ENCODE measurements at places on chromosomes 7 and 10.

- no peak for DNase-seq
Measured at GRCh38 chr10:20059084-20059835, 243.0 kb downstream of the PLXDC2 start.

DNA sequence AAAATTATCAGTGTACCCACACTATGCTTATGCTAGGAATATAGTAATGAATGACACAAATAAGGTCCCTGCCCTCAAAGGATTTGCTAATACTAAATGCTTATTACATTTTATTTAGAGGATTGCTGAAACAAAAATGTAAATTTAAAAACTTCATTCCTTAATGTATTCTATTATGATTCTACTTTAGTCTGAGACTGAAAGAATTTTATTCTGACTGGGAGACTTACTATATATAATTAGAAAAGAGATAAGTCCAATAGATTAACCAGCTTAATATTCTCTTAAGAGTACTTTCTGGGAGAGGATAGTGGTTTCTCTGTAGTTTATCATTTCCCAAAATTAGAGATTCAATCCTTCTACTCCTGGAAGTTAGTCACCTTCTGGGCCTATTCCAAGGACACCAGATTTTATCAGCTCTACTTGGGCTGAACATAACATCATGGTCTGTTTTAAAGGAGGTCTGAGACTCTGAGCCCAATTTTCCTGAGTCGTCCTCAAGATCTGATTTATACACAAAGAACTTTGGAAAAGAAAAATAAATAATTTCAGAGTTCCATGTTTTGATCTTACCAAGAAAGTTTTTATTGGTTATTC, 41.1 kb downstream of the ASZ1 start:
- no peak for DNase-seq

DNA sequence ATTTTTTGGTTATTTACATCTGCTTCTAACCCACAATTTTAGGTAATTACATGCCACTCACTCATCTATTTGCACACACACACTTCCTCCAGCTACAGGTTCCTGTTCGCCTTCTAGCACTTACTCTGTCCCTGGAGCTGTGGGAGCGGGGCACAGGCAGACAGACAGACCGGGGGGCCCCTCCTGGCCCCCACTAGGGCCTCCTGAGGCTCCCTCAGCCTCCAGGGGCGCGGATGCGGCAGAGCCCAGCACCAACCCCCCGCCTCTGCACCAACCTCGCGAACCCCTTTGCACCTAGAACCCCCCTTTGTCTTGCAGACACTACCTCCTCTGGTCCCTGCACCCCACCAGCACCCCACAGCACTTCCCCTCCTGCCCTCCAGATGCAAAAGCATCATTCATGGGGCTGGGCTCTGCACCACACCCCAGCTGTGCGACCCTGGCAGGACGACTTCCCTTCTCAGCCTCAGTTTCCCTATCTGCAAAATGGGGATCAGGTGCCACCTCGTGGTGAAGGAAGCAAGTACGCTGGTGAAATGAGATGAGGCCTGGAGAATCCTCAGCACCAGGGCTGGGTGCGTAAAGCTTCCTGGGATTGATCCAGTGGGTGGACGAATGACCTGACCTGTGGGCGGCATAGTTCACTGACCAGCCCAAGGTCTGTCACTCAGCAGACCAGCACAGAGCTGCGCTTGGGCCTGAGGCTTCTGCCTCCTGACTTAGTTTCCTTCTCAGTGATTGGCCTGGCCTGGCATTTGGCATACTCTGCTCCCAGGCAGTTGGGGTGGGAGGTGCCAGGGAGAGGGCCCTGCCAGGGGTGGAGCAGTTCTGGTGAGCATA, 37.9 kb downstream of the ELFN1 start:
- peak; percentile 86 for DNase-seq

- no peak for DNase-seq
Measured at GRCh38 chr10:133129859-133130495, 30.0 kb upstream of the KNDC1 start.

GRCh38 chr10:30645340-30645827, 15.8 kb upstream of the LYZL2 start:
- DNase-seq = no peak

GRCh38 chr10:80197972-80198916, 7.1 kb downstream of the ANXA11 start:
- no peak for DNase-seq

GRCh38 chr7:16353226-16353625, 68.1 kb downstream of the CRPPA start:
- no peak for DNase-seq

- DNase-seq = no peak
Measured at GRCh38 chr7:82167558-82168314, 275.8 kb downstream of the CACNA2D1 start.

GRCh38 chr7:498678-499641, 20.7 kb downstream of the PDGFA start:
- peak; percentile 61 for DNase-seq

DNA sequence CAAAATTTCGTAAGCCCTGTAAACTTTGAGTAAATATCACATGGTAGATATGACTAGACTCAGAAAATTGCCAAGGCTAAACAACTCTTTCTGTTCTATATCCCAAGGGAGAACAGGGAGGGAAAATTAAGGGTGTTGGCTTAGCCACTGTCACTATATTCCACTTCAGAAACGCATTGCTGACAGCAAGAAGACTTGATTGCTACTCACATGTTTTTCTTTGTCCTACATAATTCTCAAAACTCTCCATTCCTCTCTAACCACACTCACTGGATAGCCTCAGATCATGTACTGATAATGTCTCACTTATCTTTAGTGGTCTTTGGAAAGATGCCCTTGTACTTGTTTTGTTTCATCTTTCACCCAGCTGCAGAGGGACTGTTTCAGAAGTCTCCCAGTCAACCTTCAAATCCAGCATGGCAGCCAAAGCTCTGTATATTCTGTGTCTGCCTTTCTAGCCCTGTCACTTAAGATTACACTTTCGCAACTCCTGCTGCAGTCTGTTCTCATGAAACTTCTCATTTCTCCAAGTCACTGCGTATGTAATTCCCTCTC, 582.4 kb upstream of the FZD8 start:
- DNase-seq = no peak

GRCh38 chr7:108634535-108634934, 64.9 kb downstream of the DNAJB9 start:
- DNase-seq = no peak

GRCh38 chr10:61804414-61804813, 97.1 kb upstream of the ARID5B start:
- no peak for DNase-seq

DNA sequence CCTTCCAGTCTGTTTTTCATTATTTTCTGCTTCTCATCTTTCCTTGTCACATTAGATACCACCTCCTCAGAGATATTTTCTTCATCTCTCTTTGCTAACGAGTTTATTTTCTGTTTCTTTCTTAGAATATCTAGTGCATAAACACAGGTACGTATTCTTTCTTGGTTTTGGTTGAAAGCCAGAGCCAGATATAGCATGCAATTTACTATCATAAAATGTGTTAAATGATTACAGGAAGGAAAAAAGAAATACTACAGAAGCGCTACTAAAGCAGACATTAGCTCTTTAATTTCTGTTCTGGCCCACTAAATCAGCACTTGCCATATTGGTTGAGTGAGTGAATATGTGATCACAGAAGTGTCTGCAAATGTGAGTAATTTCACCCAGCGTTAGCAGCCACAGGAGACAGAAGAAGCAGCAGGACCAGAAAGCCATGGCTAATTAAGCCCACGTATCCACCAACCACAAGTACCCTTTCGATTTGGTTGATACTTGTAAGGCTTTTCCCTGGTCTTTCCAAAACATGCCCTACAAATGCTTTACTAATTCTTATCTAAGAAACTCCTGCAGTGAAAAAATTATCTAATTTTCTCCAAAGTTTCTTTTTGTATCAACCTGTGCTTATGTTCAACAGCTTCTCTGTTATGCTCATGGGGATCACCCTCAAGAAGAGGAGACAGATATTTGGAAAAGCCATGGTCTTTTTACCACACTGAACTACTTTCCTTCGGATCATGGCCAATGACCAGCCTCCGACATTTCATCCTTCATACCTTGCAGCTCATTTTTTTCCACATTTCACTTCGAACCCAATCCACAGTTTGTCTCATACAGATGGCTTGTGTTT, 23.1 kb upstream of the MACC1 start:
- DNase-seq = no peak

- peak; percentile 49 for DNase-seq
Measured at GRCh38 chr10:91247360-91248111, 27.1 kb downstream of the PCGF5 start.

DNA sequence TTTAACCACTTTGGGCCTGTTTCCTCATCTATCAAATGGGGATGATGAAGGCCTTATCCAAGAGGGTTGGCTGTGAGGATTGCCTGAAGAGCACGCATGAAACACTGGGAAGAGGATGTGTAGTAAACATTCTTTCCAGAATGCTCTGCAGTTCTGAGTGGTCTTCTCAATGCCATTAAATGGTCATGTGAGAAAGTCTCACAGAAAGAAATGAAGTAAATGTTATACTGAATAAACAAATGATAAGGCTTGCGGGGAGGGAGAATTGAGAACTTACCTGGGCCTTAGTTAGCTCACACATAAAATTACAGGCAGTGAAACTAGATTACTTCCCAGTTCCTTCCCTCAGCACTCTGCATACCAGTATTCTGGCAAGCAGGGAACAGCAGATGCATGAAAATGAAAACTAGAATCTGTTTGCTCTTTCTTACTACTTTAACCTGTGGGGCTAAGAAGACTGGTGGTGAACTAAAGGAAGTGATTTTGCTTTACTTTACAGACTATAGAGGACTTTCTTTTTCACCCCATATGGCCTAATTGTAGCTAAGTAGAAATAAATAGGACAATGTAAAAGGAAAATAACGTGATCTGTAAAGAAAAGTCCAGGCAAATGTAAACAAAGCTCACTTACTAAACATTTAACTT, 135.3 kb upstream of the CCDC6 start:
- no peak for DNase-seq

DNA sequence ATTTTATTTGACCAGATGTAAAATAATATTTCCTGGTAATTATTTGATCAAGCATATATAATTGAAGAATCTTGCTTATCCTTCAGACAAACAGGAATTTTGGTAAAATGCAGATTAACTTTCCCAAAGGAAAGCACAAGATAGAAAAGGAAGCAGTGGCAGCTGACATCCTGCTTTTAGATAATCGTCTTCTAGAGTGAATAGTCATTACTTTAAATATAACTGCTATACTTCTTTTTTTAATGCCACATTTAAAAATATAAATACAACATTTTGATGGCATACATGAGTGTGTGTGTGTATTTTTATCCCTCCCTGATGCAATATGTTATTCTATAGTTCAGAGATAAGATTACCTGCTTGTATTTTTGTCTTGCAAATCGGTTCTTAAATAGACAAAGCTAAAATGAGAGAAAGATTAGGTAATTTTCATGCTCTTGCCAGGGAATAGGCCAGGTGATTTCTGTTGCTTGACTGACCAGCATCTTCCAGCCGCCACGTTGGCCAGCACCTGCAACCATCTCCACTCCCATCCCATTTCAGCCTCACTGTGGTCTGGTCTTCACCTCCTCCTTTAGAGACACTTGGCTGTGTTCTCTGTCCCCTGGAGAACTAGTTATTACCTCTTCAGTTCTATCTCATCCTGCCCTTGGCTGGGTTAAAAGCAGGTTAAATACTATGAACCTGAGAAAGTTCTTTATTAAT, 58.1 kb downstream of the MDFIC start:
- DNase-seq = no peak

GRCh38 chr7:129279757-129280156, 54.9 kb downstream of the AHCYL2 start:
- no peak for DNase-seq

DNA sequence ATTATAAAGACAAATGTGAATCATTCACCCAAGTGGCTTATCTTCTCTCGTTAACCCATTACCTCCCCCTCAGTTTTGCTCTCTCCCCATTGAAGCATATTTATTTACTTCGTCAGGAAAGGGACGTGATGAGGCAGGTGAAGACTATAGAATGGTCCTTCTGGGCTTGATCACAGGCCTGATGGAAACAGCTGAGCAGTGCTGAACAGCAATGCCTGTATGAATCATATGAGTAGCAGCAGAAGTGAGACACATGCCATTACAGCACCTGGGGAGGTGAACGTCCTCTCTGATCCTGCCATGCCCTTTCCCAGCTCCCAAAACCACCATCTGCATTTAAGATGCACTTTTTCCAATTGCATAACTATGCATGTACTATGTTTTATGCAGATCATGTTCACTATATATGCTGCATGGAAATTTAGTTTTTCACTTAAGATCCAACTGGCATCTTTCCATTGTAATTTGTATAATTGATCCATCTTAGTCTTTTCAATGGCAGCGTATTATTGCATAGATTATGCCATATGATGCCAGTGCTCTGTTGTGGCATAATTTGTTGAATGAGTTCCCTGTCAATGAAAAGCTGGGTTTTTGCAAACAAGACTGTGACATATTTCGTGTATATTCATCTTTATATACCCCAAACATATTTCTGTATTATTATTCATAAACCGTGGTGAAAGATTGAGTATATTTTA, 105.3 kb downstream of the CXCL12 start:
- no peak for DNase-seq

GRCh38 chr10:127736915-127737562, at the start of gene FOXI2:
Gene FOXI2 (plus strand): TSS chr10:127737185. CDS start chr10:127737274, 89 bp downstream.
- no peak for DNase-seq

GRCh38 chr10:24170199-24170598, 38.7 kb upstream of the KIAA1217 start:
- DNase-seq = no peak

DNA sequence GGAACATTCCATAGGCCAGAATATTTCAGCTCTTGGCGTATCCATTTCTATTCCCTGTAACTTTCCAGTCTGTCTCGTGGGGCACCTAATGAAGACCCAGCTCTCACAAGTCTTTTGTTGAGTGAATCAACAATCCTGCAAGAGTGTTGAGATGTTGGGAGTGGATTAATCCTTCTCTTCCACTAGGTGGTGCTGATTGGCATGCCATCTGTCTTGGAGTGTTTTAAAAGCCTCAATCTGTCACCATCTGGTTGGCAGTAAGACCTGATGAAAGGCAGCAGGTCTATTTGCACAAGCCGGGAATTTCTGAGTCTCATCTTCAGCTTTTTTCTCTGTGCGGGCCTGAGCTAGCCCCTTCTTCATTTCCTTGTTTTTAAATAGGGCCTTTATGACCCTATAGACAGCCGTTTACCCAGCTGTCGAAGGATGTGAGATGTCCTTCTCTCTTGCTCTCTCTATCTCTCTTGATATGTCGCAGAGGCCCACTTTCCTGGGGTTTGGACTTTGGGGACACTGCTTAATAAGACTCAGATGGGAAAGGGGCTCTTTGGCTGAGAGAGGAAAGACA, 180.5 kb downstream of the ZNF365 start:
- no peak for DNase-seq

- DNase-seq = no peak
Measured at GRCh38 chr7:156445997-156446761, 194.4 kb upstream of the RNF32 start.

DNA sequence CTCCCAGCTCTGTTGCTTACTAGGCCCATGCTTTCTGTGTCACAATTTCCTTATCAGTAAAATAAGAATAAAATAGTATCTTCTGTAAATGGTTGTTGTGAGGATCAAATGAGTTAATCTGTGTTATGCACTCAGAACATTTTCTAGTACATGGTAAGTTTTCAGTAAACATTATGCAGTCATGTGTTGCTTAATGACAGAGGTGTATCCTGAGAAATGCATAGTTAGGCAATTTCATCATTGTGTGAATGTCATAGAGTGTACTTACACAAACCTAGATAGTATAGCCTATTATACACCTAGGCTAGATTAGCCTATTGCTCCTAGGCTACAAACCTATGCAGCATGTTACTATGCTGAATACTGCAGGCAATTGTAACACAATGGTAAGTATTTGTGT, 4.4 kb downstream of the PTTG1IP2 start:
- no peak for DNase-seq

GRCh38 chr7:1662767-1663166, 7.3 kb upstream of the ELFN1 start:
- DNase-seq = peak; percentile 42

Measured in right lobe of liver (tissue), 6 donors.